ENCODE measurements at places on chromosomes 16 and 17.

GRCh38 chr16:56623637-56624036 lies 1.9 kb upstream of the MT1E start:
- no peak for DNase-seq

DNA sequence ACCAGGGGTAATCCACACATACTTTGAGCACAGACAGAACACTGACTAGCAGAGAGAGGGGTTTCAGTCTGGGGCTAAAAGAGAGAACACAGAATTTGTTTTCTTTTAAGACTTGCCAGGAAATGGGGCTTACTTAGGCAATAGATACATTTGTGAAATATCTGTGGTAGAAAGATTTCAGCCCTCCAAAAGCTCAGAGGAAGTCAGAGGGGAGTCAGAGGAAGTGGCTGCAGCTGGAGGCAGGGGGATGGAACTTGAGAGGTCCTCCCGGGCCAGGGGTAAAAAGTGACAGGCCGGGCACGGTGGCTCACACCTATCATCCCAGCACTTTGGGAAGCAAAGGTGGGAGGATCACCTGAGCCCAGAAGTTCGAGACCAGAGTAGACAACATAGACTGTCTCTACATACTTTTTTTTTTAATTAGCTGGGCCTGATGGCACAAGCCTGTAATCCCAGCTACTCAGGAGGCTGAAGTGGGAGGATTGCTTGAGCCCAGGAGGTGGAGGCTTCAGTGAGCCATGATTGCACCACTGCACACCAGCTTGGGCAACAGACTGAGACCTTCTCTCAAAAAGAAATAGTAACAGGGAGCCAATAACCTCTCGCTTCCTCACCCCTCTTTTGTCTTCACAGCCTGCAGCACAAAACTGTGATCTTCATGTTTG lies 49.9 kb downstream of the NLRC5 start:
- no peak for DNase-seq

GRCh38 chr17:42853968-42854790 lies 3.2 kb downstream of the AOC3 start:
- no peak for DNase-seq

GRCh38 chr16:58393138-58393504 lies 850 bp downstream of the GINS3 start:
- no peak for DNase-seq

GRCh38 chr16:3837851-3838586 lies 42.5 kb downstream of the CREBBP start:
- no peak for DNase-seq

GRCh38 chr16:5069854-5070253 lies 1.8 kb upstream of the ALG1 start:
- DNase-seq, result no peak

Measured in NT2/D1 (cell line).